Activated naive CD4-positive, alpha-beta T cell (primary cell): ENCODE measurements at places on chromosomes 3 and 15.

GRCh38 chr15:24956111-24956838 is 1.5 kb downstream of the SNRPN start:
- peak; percentile 29 for DNase-seq

GRCh38 chr15:59169251-59169708 is 37.4 kb upstream of the LDHAL6B start:
- no peak for DNase-seq

GRCh38 chr3:5202222-5202621 is 14.7 kb downstream of the EDEM1 start:
- no peak for DNase-seq

DNA sequence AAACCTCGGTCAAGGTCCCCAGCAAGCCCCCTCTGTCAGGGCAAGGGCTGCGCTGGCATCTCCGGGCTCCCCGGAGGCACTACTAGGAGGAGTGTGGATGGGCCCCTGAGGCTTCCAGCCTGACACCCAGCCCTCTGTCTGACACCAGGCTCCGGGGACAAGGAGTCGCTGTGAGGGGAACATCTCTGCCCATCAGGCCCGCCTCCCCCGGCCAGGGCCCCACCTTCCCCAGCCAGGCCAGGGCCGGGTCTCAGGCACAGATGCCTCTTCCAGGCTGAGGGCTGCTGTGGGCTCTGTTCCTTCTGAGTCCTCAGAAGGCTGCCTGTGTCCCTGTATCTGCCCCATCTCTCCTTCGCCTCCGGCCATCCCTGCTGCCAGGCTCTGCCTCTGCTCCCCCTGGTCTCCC is 15.8 kb downstream of the CSPG4 start:
- no peak for DNase-seq

GRCh38 chr3:177516158-177517011 is 319.1 kb upstream of the TBL1XR1 start:
- DNase-seq = no peak

- DNase-seq = peak; percentile 33
Observed at GRCh38 chr15:72230197-72231065, 559 bp downstream of the PKM start.

DNA sequence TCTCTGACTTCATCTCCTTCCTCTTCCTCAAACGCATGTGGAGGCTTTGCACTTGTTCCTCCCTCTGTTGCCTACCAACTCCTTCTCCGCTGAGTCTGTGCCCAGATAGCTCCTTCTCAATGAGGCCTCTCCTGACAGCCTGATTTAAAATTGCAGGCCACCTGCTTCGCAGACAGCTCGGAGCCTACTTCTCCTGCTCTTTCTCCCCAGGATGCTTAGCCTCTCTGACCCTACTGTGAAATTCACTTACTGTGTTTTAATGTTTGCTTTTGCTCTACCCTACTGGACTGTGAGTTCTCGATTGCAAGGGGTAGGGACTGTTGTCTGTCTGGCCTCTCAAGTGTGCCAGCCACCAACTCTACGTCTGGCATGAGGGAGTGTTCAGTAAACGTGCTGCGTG is 83.4 kb downstream of the EEFSEC start:
- no peak for DNase-seq

DNA sequence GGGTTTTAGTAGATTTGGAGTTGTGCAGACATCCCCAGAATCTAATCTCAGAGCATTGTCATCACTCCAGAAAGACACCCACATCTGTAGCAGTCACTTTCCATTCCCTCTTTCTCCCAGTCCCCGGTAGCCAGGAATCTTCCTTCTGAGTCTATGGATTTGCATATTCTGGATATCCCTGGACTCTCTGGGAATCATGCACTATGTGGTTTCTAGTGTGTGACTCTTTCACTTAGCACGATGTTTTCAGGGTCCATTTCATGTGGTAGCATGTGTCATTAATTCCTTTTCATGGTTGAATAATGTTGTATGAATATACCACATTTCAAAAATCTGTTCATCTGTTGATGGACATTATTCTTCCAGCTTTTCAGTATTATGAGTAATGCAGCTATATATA is 29.3 kb downstream of the FBLN2 start:
- DNase-seq = no peak

DNA sequence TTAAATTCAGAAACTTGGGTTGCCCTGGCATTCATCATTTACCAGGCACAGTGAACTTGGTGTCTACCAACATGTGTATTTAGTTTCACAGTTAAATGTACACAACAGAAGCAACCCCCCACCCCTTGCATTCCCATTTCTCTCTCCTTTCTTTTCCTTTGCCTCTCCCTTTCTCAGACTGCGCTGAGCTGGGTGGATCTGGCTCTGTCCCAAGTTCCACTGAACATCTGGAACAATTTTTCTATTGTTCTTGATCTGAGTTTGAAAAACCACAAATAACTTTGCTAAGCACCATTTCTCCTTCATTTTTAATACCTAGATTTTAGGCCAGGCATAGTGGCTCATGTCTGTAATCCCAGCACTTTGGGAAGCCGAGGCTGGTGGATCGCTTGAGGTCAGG is 242.2 kb downstream of the ABHD5 start:
- DNase-seq = no peak

DNA sequence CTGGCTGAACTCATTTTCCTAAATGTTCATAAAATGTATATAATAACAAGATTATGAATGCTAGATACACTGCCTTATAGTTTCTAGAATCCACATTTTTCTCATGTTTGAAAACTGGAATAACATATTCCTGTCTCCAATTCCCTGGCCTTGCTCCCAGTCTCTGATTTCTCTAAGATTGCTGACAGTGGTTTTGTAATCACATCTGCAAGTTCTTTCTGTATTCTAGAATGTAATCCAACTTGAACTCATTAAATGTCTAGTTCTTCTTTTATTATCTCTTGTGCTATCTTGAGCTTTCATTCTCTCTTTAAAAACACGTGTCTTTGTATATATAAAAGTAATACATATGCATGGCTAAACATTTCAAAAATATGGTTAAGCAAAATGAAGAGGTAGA is 215.2 kb upstream of the ADAMTS9 start:
- no peak for DNase-seq

DNA sequence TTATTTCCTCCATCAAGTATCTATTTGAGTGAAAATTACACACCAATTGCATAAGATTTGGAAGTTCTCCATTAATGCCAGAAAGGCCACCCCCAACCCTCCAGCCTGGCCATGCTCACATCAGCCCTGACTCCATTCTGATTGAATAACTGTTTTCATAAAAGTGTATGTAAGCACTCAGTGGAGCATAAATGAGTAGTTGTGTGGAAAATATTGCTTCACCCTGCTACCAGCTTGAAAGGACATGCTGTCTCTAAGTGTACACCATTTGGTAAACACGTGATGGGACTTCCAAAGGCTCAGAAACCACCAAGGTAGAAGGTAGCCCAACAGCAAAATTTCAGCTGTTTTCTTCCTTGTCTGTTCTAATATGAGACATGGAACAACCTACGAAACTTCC is 393.8 kb downstream of the ZNF385D start:
- DNase-seq = no peak

GRCh38 chr3:193465992-193466608 is 87.5 kb upstream of the ATP13A5 start:
- DNase-seq = no peak

DNA sequence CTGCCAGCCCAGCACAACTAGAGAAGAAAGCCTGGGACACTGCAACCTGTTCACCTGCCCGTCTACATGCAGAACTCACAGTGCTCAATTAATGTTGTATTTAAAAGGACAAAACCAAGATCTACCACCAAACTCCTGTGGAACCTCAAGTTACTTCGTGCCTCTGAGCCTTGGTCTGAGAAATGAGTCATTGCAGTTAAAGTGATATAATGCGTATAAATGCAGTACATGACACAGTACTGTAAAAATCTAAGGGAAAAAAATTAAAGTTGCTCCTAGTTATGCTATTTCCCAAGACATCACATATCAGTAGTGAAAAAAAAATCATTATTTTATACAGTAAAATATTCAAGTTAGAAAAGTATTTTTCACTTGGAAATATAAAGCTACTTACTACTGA is 138.9 kb downstream of the ZIC4 start:
- no peak for DNase-seq

DNA sequence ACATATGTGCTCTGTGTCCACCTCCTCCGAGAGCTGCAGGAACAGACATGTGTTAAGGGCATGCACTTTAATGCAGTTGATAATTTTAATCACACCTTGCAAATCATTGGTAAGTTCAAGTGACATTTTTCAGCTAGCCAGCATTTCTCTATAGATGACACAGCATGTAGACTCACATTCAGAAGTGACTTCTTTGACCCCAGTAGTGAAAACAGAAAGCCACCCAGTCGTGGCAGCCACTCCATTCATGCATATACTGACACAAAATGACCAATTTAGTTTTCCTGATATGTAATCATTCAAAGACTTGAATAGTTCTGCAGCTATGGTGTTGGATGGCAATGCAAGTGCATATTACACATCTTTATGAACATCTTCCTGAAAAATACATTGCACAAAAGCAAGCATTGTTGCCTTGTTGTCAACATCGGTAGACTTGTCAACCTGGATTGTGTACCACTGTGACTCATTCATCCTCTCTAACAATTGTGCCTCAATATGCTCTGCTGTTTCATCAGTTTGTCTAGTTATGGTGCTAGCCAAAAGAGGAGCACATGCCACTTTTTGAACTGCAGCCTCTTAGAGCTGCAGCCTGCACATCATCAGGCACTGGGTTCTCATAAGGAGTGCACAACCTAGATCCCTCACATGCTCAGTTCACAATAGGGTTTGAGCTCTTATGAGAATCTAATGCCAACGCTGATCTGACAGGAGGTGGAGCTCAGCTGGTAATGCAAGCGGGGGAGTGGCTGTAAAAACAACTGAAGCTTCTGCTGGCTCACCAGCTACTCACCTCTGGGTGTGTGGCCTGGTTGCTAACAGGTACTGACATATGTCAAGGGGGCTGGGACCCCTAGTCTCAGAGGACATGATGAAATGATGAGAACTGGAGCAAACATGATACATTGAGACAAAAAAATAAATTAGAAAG is 622.0 kb downstream of the PYDC2 start:
- DNase-seq = no peak

GRCh38 chr15:34905047-34905446 is 64.5 kb downstream of the AQR start:
- no peak for DNase-seq

- no peak for DNase-seq
Observed at GRCh38 chr15:67201136-67201535, 53.3 kb downstream of the AAGAB start.

DNA sequence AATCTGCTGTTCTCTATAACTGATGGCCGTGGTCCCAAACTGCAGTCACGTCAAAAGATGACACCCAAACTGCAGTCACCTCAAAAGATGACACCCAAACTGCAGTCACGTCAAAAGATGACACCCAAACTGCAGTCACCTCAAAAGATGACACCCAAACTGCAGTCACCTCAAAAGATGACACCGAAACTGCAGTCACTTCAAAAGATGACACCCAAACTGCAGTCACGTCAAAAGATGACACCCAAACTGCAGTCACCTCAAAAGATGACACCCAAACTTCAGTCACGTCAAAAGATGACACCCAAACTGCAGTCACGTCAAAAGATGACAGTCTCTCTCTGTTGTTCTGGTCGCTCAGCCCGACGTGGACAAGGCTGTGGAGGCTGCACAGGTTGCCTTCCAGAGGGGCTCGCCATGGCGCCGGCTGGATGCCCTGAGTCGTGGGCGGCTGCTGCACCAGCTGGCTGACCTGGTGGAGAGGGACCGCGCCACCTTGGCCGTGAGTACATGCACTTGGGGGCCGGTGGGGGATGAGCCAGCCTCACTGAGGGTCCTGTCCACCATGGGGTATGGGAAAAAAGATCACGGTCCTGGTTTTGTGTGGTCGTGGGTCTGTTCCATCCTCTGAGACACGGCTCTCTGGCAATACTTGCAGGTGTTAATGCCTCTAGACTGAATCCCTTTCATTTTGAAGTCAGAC is 7.7 kb downstream of the ALDH1A3 start:
- no peak for DNase-seq

GRCh38 chr15:66072616-66073361 is 180.8 kb downstream of the MEGF11 start:
- no peak for DNase-seq

DNA sequence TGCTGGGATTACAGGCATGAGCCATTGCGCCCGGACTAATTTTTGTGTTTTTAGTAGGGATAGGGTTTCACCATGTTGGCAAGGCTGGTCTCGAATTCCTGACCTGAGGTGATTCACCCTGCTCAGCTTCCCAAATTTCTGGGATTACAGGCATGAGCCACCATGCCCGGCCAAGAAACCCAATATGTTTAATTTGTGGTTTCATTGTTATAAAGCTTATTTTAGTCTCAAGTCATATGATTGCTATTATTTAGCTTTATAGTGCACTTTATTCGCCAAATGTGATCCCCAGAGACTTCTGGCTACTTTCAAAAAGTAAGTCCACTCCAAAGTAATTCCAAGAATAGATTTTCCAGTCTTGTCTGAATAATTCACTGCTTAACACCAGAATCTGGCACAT is 19.3 kb upstream of the SLC4A7 start:
- no peak for DNase-seq

- DNase-seq = no peak
Observed at GRCh38 chr15:39102431-39102830, 478.4 kb upstream of the THBS1 start.

DNA sequence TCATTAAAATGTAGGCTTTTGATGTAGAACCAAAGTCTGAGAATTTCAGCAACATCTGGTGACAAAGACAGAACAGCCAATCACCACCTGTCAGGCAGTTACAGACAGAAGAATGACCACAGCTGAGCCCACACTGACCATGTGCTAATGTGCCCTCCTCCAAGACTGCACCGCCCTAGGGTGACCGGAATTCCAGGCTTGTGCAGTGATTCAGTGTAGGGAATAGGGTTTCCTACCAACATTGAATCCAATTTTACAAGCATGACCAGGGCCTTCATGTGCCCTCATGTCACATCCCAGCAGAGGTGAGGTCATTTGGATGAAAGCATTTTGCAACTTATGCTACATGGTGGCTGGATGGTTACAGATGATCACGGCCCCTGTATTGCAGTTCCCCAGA is 412.5 kb downstream of the SOX2 start:
- DNase-seq = no peak

GRCh38 chr3:126126811-126127431 is 43.0 kb upstream of the SLC41A3 start:
- no peak for DNase-seq
